Stimulated activated CD4-positive, alpha-beta T cell treated with anti-CD3 and anti-CD28 coated beads, Interleukin-4, amount 100 ng/mL, for 48 hours (primary cell): ENCODE measurements at places on chromosomes 7 and 10.
A peak's percentile ranks its signal among the peaks of the same experiment; 100 is the strongest.

DNA sequence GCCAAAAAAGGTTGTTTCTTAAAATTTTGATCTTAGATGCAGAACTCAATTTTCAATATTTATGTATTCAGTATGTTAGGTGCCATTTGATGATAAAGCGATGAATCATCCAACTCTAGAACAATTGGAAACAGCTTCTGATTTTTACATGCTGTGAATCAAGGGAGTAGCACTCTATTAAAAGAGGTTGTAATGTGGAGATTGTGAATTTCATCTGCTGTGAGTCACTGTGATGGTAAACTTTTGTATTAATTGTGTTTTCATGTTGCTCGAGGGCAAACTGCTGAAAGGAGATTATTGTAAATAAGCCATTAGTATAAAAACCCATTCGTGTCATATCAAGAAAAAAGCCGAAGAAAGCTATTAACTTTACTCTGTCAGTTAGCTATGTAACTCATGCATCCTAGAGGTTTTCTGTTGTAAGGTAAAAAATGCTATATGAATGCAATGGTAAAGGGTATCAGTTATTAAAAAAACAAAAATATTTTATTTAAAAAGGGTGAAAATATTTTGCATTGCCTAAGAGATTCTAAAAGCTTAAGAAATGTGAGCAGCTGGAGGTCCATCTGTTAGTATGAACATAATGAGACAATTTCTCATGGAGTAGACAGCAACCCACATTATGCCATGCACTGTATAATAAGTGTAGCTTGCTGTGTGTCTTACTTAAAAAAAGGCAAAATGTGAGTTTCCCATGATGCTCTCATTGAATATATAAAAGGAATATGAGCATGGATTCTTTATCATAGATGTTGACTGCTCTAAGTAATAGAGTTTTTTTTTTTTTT, 511.0 kb upstream of the PCDH15 start:
- DNase-seq: no peak

DNA sequence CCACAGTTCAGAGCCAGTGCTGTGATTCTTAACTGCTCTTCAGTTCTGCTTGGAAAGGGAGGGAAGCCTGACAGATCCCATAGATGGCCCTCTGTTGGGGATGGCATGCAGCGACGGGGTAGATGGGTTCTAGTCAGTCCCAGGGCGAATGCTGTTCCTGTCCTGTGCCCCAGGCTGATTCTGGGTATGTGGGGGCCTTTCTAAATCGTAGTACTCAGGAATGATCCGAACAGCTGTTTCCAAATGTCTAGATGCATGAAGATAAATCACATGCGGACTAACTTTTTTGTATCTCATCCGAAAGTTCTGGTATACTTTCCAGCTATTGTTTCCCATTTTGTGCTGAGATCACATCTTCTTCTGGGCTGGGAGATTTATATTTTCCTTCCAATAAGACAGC, 186.0 kb upstream of the MKI67 start:
- DNase-seq: no peak

GRCh38 chr7:145909991-145910513, 206.5 kb upstream of the CNTNAP2 start:
- DNase-seq: no peak

DNA sequence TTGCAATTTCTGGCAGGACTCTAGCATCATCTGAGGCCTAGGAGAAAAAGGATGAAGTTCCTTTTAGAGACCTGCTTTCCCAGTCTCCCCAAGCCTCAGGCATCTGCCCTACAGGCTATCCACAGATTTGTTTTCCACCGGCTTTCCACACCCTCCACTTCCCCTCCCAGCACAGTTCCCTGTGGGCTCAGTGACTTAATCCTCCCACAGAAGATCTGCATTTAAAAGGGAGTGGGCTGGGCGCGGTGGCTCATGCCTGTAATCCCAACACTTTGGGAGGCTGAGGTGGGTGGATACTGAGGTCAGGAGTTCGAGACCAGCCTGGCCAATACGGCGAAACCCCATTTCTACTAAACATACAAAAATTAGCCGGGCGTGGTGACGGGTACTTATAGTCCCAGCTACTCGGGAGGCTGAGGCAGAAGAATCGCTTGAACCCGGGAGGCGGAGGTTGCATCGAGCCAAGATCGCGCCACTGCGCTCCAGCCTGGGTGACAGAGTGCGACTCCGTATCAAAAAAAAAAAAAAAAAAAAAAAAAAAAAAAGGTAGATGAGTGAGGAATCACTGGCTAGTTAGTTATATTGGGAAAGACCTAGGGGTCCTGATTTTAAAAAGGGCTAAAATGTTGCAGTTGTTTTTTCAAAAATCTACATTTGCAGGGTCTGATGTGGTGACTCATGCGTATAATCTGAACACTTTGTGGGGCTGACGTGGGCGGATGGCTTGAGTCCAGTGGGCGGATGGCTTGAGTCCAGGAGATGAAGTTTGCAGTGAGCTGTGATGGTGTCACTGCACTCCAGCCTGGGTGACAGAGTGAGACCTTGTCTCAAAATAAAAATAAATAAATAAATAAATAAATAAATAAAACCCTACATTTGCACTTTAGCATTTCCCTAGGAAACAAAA, 119.5 kb downstream of the BAMBI start:
- no peak for DNase-seq

- no peak for DNase-seq
Measured at GRCh38 chr10:36349445-36350078, 707.5 kb upstream of the FZD8 start.

GRCh38 chr7:115009139-115009538, 87.2 kb downstream of the MDFIC start:
- no peak for DNase-seq

GRCh38 chr7:138699661-138700060, 1.5 kb downstream of the SVOPL start:
- no peak for DNase-seq

DNA sequence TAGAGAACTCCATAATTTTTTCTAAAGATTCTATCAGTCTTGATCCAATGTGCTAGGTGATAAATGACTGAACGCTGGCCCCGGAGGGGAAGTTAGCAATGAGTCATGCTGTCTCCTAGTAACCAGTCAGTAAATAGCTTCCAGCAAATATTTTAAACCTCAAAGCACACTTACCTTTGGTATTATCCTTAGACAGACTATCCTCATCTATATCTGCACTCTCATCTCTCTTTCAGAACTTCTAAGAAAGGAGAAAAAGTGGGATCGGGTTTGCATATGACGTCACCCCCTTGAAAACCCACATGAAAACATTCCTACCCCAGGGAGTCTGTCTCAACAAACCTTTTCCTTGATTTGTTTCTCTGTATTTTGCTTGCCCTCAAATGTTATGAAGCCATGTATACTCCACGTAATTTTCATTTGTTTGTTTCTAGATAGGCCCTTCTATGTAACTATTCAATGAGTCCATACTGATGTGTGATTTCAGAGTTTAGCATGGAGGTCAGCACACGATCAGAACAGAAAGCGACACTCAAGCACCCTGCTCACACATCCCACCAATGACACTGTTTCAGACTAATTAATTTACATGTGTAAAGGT, 174.9 kb upstream of the NRP1 start:
- peak; percentile 19 for DNase-seq
